ENCODE measurements at places on chromosomes 2 and 18. TPM values are rescaled to one million over a fixed set of nuclear protein-coding genes. Genes with fewer than 3 reads are reported as not detected.
A peak's percentile ranks its signal among the peaks of the same experiment; 100 is the strongest.

- DNase-seq = no peak
Measured at GRCh38 chr2:131039908-131040660, 53.2 kb downstream of the FAM168B start.

DNA sequence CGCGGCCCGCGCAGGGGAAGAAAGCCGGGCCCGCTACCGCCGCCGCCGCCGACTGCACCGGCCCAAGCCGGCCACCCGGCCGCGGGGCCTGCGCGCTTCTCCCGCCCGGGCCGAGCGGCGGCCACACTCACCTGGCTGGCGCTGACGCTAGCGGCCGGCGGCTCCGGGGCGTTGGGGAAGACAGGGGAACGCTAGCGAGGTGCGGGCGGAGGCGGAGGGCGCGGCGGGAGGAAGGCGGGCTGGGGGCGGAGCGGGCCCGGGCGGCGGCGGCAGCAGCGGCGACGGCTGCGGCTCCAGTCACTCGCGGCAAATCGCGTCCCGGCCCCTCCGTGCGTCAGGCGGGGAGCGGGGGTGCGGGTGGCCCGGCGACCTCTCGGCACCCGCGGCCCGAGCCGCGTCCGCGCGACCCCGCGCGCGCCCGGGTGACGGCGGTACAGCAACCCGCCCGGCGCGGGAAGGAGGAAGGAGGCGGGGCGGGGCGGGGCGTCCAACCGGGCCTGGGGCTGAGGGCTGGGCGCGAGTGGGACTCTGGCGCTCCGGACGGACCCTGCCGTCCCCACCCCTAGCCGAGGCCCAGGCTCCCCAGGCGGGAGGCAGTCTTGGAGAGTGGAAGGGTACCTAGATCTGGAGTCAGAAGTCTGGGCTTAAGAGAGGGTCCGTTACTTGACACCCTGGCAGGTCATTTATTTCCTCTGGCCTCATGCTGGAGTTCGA, at the start of gene SESTD1:
Gene SESTD1, minus strand, starts transcription at position 465 of the 714 bp plus-strand sequence. CDS start 72,991 bp downstream, outside the sequence.
- peak; percentile 23 for DNase-seq

DNA sequence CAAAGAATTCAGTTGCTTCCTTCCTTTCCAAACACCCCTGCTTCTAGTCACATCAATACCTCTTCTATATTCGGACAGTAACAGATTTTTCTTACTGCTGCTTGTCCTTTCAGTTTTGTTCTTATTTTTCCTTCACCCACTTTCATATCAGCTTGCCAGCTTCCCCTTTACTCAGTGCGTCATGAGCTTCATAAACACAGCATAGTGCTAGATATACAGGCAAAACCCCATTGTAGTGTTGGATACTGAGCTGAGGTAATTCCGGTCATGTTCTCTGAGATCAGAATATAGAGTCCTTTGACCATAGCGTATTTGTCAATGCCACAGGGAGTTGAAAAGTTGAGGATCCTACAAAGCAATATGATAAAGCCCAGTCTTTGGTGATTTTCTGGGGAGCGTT, 2.4 kb downstream of the FARP2 start:
- DNase-seq = no peak

DNA sequence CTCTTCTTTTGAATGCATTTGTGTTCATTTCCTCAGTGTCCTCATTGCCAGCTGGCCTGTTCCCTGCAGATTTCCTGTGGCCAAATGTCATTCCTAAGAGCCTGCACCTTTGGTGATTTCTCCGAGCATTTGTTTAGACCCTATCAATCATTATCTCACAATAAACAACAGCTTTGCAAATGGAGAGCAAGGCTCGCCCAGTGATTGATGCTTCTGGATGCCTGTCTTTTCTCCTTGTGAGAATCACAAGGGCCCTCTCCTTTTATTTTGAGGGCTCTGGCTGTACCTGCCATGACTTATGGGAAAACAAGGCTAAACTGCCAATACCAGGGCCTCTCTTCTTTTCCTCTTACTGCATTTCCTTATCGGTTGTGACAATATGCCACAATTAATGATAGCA, 1454.4 kb upstream of the CELF4 start:
- no peak for DNase-seq

GRCh38 chr2:210169516-210170195, 1.6 kb downstream of the KANSL1L start:
- peak; percentile 90 for DNase-seq

The KANSL3 gene
- total RNA-seq = 35.4 TPM

The MDH1B gene
- 1.3 TPM for total RNA-seq

The PRSS56 gene
- total RNA-seq = not detected

The KIF1A gene
- total RNA-seq = not detected

Measured in fibroblast of villous mesenchyme (primary cell).